ENCODE measurements at places on chromosomes 3 and 15.

- DNase-seq, result no peak
Observed at GRCh38 chr3:166052440-166052839, 215.2 kb upstream of the BCHE start.

DNA sequence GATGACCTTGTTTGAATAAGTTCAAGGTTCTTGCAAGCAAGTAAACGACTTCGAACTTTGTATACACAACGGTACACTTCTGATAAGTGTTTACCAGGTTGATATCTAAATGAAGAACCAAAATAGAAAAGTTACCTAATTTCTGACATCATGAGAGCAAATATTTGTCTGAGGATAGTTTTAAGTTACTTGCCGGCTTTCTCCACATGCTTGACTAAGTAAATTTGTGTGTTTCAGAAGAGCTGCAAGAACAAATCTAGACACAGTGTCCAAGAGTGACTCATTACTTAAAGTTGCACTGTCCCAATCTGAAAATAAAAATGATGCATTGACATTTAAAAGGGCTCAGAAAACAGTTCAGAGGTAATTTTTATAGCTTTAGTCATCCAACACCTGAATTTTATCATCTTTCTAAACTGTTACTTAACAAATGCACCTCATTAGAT lies 115.1 kb downstream of the HERC1 start:
- DNase-seq, result peak; percentile 18

DNA sequence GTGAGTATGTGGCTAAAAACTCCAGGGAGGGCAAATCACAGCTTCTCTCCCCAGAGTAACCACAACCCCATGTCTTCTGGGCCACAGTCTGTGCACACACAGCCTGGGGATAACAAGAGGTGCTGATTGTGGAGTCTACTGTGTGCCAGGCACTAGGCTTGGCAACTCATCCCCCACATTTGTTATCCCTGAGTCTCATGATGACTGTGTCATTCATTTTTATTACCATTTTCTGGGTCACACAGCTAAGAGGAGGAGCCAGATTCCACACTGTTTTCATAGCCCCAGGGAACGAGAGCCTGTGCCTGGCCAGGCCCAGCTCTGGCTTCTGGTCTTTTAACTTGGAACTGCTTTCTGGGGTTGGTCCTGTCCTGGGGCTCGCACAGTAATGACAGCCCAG lies 34.5 kb downstream of the ESYT3 start:
- no peak for DNase-seq

- peak; percentile 59 for DNase-seq
Observed at GRCh38 chr3:98013411-98014267, 21.5 kb downstream of the GABRR3 start.

- no peak for DNase-seq
Observed at GRCh38 chr15:34185666-34186065, 24.2 kb downstream of the KATNBL1 start.

GRCh38 chr3:32200490-32200889 lies 38.0 kb upstream of the CMTM8 start:
- DNase-seq, result no peak

- no peak for DNase-seq
Observed at GRCh38 chr3:31448882-31449243, 83.9 kb upstream of the STT3B start.

GRCh38 chr3:186732169-186732766 lies 15.1 kb downstream of the KNG1 start:
- DNase-seq, result no peak

- DNase-seq, result no peak
Observed at GRCh38 chr15:92651877-92652575, 3.5 kb downstream of the FAM174B start.

DNA sequence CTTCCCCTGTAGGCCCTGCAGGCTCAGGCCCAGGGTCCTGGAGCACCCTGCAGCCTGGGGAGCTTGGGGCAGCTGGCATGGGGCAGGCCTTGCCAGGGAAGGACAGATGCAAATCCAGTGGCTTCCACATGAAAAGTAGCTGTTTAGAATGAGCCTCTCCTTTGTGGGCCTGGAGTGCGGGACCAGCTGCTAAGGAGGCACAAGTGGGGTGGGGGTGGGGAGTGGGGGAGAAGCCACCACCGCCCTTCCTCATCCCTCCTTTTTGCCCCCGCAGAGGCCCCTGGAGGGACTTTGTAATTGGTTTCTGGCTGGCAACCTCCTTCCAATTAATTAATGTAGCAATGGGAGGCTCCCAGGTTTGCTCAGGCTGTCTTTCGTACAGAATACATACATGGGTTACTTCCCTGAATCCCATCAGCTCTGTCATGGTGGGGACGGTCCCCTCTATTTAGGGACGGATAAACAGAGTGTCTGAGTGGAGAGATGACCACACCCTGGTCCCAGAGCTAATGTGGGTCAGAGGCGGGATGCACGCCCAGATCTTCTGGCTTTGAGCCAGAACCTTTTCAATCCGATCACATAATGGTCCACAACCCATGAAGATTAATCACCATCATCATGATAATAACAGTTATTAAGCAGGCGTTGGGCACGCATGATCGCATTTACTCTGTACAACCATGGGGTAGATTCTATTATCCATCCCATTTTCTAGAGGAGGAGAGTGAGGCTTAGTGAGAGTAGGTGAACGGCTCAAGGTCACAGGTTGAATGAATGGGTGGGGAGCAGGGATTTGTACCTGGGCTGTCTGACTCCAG lies 6.2 kb downstream of the CORO2B start:
- DNase-seq, result no peak

DNA sequence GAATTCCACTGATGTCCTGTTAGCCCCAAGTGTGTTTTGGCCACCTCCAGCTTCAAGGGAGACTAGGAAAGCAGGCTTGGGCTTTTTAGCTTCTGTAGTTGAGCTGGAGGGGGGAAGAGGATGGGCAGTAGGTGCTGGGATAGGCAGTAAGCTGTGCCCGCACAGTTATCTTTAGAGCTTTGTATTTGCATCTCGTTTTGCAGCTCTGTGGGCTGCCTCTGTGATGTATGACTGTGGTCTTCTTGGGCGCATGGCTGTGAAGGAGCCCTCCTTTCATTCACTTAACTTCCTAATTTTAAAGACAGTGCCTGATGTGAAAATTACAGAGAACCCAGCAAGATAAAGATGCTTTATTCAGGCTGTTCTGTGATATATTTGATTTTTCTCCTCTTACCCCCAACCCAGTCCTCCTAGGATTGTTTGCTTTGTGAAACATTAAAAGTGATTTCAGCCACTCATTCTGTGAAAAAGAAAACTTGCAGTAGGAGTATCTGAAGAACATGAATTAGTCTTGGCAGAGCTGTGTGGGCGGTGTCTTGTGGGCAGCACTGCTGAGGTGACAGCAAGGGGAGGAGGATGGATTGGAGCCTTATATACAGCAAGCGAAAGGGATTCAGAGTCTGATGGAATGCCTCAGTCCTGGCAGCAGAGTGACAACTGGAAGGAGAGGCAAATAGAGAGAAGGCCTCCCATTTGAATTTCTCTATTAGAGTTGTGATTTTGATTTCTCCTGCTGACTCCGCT lies 74.3 kb downstream of the LARS2 start:
- no peak for DNase-seq

DNA sequence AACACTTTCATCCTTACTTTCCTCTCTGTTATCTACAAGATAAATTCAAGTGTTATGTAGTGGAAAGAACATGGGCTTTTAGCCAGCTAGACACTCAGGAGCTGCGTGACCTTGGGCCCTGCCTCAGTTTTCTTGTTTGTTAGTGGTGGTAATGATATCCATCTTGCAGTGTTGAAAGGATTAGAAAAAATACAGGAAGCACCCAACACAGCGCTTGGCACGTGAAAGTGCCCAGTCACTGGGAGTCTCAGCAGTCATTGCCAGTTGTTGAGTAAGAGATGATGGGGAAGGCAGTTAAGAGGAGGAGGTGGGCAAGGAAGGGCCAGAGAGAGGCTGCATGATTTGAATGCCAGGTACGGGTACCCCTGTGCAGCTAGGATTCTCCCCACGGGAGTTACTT lies 5.3 kb downstream of the PDIA5 start:
- no peak for DNase-seq

GRCh38 chr3:195172896-195173295 lies 98.1 kb downstream of the XXYLT1 start:
- DNase-seq, result no peak

- DNase-seq, result peak; percentile 13
Observed at GRCh38 chr3:161305095-161305991, 66.0 kb downstream of the SPTSSB start.

- DNase-seq, result no peak
Observed at GRCh38 chr3:60912876-60913275, 338.4 kb downstream of the FHIT start.

DNA sequence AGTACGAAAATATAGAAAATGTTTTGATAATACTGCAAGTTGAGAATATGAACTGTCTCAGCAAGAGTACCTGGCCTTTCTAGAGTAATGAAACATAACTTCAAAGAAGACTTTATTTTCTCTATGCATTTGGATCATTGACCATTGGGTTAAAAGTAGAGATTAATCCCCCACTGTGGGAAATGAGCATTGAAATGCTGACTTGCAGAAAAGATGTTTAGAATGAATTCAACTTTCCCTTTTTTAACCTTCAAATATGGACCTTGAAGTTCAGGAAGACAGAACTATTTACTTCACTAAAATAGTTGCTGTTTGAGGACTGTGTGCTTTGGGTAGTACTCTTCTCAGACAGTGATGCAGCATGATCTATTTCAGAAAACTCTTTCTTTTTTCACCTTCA lies 75.7 kb downstream of the NLGN1 start:
- no peak for DNase-seq

DNA sequence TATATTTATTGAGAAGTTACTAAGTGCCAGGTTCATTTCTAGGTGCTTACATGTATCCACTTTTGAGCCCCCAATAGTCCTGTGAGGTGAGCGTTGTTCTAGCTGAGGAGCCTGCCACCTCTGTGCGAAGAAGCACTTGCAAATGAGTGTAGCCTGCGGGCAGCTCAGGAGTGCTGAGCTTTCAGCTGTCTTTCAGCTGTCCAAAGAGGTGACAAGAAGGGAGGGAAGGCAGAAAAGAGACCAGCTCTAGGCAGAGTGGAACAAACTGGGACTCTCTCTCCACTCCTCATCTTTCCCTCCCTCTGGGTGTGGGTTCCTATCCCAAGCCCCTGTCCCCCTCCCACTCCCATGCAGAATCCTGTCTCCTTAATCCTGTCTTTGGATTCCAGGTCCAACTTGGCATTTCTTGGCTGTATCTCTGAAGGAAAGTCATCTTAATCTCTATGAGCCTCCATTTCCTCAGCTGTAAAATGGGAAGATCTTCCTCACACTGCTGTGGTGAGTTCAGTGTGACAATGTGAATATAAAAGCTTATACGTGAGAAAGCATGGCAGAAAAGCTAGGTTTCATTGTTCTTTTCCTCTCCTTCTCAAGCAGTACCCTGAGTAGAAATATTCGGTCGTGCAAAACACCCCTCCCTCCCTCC lies 6.7 kb upstream of the SRP14 start:
- no peak for DNase-seq

DNA sequence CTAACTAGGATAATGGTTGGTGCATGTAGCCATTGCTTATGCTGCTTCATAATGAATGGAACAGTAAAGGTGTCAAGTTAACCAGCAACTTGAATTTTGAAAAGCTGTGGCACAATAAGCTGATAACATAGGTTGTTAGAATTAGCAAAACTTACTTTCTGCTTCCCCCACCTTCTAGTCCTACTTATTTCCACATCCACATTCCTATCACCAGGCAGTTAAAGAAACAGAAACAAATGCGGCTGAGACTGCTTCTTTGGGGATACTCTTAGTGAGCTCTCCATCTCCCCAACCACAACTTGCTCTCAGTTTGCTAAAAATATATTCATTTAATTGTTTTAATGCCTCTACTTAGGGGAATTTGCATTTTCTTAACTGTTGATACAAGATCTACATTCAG lies 215.1 kb downstream of the TIGIT start:
- no peak for DNase-seq

Data from small intestine (tissue), 16 donors.